Fibroblast of upper back skin (primary cell): ENCODE measurements at places on chromosomes 16 and 17.
A peak's percentile ranks its signal among the peaks of the same experiment; 100 is the strongest.

DNA sequence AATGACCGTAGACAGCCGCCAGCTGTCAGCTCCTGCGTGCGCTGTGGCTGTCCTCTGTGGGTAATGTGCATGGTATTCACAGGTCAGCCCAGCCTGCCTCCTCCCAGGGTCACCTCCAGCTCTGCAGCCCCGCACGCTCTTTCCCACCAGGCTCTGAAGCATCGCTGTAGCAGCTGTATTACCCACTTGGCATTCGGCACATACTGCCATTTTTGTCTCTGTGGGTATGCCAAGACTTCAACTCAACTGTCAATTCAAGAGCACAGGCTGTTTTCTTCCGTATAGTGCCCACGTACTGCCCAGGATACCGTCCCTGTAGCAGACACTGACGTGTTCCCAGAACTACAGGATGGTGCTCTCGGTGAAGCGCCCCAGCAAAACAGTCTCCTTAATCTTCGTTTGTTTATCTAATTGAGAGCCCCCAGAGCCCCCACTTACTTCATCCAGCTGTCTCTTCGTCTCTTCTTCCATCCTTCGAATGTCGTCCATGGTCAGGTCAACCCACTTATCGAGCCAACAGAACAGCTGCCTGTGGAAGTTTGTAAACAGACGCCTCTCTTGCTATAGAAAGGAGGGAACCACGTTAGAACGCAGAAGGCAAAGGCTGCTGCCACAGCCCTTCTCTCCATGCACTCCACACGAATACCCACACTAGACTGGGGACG lies 17.4 kb upstream of the INPP5K start:
- DNase-seq, result no peak

DNA sequence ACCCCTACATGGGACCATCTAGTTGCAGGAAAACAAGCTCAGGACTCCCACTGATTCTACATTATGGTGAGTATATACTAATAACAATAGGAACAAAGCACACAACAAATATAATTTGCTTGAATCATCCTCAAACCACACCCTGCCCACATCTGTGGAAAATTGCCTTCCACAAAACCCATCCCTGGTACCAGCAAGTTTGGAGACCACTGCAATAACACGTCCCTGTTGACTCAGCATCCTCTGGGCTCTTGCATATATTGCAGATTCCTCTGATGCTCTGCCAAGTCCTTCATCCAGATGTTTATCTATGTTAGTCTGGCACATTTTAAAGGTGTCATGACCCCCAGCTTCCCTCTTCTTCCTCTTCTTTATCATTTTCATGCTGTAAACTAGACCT lies 138.4 kb downstream of the PCTP start:
- DNase-seq, result no peak

DNA sequence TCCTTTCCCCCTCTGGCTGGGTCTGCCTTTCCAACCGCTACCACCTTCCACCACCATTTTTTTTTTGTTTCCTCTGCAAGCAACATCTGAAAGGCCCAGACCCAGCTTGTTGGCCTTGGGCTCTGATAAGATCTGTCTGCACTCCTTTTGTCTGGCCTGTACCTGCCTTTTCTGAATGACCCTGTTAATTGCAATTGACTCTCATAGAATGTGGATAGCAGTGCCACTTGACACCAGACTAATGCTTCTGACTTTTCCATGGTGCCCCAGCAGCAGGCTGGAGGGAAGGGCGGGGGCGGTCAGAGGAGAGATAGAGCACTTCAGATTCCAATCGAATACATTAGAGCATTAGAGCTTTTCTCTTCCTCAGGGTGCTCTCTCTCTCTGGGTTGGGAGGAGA lies 538.9 kb downstream of the WWOX start:
- DNase-seq, result no peak

DNA sequence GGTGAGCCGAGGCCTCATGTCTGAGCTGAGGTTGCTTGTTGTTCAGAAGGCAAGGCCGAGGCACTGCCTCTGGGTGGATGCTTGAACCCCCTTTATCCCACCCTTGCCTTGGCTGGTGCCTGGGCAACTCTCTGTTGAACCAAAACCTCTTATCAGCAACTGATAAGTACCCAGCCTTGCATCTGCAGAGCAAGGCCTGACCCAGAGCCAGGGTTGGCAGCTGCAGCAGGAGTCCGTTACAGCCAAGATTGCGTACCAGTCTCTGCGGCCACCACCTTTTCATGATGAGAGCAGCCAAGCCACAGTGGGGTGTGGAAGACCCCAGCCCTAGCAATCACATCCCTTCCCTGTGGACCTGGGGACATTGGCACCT lies 118.3 kb downstream of the RAB11FIP4 start:
- no peak for DNase-seq

DNA sequence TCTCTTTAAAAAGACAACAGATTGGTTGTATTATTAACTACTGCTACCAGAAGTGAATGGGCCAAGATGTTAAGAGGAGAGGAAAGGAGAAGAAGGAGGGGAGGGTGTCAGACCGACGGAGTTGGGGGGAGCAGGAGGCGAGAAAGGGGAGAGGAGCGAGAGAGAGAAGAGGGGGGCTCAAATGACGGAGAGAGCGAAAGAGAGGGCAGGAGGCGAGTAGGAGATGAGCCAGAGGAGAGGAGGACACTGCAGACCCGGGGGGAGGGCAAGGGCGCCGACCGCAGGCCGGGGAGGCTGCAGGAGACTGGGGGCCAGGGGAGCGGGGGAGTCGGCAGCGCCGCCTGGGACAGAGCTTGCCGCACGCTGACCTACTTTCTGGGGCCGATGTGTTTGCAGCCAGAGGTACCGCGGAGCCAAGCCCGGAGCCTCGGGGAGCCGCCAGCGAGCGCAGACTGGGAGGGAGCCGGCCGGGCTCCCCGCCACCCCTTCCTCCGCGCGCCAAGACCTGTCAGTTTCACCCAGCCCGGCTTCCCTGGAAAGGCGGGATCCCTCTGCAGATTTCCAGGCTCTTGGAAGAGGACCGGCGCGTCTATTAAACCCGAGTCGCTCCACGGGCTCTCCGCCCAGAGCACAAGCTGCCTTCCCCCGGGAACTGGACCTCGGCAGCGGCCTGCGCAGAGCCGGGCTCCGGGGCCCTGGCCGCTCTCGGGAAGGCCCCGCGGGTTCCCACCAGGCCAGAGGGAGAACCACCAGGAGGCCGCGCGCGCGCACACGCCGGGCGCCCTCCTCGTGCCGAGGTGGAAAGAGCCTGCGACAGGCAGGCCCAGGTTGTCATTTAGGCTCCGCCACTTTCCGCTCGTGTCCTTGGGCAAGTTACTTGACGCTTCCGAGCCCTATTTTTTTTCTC lies 74.6 kb downstream of the CMC2 start:
- DNase-seq, result peak; percentile 66

- peak; percentile 55 for DNase-seq
Measured at GRCh38 chr16:88558457-88559442, 11.5 kb upstream of the ZC3H18 start.

DNA sequence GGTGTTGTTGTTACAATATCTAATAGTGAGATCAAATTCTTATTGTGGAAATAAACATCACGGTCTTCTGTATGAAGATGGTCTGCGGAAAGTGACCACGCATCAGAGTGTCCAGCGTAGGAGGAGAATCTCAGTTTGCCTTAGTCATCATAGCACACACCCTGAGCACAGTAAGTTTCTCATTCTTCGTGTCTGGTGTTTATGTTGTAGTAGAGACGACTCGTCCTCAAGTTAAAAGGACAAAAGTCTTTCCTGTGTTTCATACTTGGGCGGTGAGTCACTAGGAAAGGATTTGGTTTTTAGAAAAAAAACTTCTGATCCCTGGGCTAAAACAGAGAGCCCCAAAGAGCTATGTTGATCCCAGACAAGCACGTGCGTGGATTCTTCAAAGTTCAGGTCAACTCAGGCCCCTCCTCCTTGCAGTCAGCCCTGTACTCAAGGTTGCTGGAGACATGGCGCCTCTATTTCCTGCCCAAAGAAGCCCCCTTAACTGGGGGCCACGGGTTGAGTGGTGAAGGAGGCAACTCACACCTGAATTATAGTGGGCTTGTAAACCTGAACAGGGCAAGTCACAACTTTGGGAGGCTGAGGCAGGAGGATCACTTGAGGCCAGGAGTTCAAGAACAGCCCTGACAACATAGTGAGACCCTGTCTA lies 170.4 kb downstream of the ZFHX3 start:
- peak; percentile 76 for DNase-seq

- DNase-seq, result peak; percentile 26
Measured at GRCh38 chr17:73586275-73586832, 57.9 kb downstream of the SDK2 start.

- no peak for DNase-seq
Measured at GRCh38 chr17:83034525-83034924, 44.9 kb upstream of the METRNL start.

- DNase-seq, result no peak
Measured at GRCh38 chr16:11498683-11499082, 88.0 kb downstream of the LITAF start.

- DNase-seq, result no peak
Measured at GRCh38 chr17:34276826-34277225, 6.8 kb downstream of the CCL7 start.

DNA sequence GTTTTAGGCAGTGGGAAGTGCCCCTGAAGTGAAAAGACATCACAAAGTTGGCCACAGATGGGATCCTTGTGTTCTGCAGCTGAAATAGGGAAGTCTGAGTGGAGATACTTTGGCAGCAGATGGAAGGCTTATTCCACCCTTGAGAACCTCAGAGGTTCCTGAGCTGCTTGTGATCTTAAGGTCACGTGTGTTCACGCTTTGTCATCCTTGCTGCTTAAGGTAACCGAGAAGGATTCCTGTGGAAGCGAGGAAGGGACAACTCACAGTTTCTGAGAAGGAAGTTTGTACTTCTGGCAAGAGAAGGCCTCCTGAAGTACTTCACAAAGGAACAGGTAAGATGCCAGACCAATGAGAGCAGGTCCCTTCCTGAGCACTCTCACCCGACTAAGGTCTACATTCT lies 12.2 kb downstream of the ADAP2 start:
- DNase-seq, result no peak

DNA sequence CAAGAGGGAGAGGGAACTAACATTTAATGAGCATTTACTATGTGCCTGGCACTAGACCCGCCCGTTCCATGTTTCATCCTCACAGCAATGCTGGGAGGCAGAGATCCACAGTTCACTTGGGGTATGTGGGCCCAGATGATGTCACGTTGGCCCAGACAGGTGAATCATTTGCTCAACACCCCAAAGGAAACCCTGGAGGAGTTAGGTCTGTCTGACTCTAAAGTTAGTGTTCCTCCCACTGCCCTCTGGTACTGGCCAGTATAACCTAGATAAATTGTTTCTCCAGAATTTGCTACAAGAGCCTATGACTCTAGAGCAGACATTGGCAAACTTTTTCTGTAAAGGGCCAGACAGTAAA lies 164.6 kb downstream of the VPS53 start:
- DNase-seq, result no peak

DNA sequence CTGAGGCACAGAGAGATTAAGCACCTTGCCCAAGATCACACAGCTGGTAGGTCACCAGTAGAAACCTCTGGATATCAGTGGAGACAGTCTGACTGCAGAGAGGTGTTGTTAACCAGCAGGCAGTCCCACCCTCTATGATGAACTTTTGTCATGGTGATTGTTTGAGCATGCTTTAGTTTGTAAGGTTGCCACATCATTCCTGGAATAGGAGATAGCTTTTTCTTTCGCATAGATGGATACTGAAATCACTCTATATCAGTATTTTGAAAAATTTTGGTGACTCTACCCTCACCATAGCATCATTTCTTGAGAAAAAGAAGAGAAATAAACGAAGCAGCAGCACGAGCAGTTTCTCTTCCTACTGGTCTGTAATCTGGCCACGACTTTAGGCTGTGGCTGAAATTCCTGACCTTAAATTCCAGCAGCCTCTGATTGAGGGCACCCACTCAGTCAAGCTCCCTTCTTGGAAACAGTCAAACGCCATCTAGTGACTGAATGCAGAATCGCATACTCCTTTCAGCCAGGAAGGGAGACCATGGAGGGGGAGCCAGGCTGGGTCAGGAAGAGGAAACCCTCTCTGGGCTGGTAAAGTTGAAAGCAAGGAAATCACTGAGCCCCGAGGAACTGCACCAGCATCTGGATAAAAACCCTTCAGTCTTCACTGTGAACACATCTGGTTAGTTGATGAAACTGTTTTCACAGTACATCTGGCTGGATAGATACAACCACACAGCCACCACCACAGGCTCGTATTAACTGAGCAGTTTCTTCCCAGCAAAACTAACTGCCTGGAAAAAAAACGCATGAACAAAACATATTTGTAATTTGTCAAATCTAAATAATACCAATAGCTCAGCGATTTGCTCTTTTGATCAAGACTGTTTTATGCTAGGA lies 108.5 kb upstream of the XYLT1 start:
- peak; percentile 89 for DNase-seq

GRCh38 chr17:69405096-69405495 lies 9.4 kb upstream of the MAP2K6 start:
- peak; percentile 27 for DNase-seq

DNA sequence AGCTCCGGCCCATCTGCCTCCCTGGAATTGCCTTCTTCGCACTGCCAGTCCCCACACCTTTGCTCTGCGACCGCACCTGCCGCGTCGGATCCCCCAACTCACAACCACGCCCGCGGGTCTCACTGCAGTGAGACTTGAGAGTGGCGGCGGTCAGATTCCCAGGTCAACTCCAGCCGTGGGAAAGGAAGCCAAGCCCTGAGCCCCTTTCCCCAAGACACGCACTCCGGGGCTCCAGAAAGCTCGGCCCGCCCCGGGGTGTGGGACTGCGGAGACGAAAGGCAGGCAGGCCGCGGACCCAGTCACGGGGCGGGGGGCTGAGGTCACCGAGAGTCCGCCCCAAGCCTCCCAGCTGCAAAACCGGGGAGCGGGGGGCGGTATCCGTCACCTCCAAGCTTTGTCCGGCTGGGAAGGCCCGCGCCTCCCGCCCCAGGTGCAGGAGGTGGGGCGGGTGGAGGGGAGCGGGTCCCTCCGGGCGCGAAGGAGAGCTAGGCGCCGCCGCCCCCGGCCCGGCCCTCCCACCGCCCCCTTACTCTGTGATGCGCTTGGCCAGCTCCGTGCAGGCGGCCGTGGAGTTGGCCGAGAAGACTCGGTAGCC lies 615 bp downstream of the PRPSAP1 start:
- no peak for DNase-seq
